Renal cortical epithelial cell (primary cell): ENCODE measurements at places on chromosomes 16 and 17. TPM values are rescaled to one million over a fixed set of nuclear protein-coding genes. Genes with fewer than 3 reads are reported as not detected.

DNA sequence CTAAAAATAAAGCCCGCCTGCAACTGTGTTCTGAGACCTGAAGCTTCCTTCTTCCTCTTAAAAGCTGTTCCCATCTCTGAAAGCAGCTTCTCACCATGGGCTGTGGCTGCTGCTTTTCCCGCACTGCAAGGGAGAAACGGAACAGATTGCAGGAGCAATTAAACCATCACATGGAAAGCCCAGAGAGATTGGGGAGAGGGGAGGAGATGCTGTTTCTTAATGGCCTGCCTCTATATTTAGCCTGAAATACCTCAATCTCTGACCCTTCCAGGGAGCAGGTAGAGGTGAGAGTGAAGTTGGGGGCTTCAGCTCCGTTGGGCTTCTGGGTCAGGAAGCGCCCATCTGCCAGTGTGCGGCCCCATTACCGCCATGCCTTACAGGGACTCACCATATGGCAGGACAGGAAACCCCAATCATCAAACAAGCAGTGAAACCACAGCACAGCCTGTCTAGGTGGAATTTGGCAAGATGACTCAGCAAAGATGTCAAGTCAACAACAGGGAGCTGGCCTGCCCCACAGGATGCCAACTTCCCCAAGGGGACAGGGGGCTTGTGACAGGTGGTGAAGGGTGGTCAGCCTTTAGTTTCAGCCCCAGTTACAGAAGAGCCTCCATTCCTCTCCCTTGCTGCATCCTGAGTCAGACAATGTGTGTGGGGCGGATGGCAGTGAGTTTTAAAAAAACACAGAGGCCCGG is 286.6 kb upstream of the CCL2 start:
- no peak for DNase-seq

- no peak for DNase-seq
Observed at GRCh38 chr17:47213540-47213939, 4.4 kb downstream of the MYL4 start.

GRCh38 chr16:81151648-81152310 is 55.6 kb upstream of the GCSH start:
- no peak for DNase-seq

- no peak for DNase-seq
Observed at GRCh38 chr17:45578516-45579455, 88.3 kb upstream of the PLEKHM1 start.

- peak; percentile 51 for DNase-seq
Observed at GRCh38 chr17:13337864-13338371, 263.8 kb downstream of the HS3ST3A1 start.

GRCh38 chr16:9670033-9670432 is 512.2 kb downstream of the GRIN2A start:
- no peak for DNase-seq

GRCh38 chr16:73028721-73029361 is 19.1 kb downstream of the ZFHX3 start:
- DNase-seq: no peak

- no peak for DNase-seq
Observed at GRCh38 chr16:4505356-4506147, 29.4 kb downstream of the HMOX2 start.

- peak; percentile 1 for DNase-seq
Observed at GRCh38 chr17:12789075-12789480, 220 bp upstream of the ARHGAP44 start.

DNA sequence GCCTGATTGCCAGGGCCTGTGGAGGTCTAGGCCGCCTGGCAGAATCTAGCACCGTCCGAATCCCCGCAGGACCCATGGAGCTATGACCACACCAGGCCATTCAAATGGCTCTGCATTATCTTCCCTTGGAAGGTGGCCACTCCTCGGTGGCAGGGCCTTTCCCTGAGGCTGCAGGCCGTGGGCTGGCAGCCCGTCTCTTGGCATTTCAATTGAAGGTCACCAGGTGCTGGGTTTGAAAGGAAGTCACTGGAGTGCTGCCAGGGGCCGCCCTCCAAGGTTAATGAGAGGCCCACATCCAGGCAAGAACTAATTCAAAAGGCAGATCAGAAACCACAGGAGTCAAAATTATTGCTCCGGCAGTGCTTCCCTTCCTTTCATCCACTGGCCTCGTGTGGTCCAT is 27.7 kb upstream of the CACNG5 start:
- DNase-seq: no peak

GRCh38 chr17:61714300-61714699 is 123.3 kb upstream of the NACA2 start:
- DNase-seq: no peak

- DNase-seq: no peak
Observed at GRCh38 chr16:31063843-31064611, 10.0 kb downstream of the ZNF668 start.

DNA sequence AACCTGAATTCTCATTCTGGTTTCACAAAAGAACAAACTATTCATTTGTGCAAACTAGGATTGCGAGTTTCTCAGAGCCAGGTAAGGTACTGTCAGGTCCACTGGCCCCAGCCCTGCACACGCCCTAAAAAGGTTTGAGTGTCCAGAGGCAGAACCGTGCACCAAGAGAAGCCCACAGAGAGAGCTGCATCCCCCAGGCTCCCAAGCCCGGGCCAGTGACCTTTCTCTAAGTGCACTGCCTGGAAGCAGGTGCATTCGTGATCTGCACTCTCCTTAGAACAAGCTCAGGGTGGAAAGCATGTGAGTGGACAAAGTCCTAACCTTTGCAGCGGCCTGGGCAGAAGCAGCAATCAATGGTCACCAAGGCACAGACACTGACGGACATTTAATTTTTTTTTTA is 26.8 kb downstream of the MEAK7 start:
- DNase-seq: no peak

GRCh38 chr16:89576153-89577054 is 846 bp downstream of the CPNE7 start:
- no peak for DNase-seq

- DNase-seq: no peak
Observed at GRCh38 chr16:87803385-87803784, 37.6 kb upstream of the KLHDC4 start.

The KRTAP17-1 gene
- total RNA-seq: not detected in 2 replicates

The HNF1B gene
- 16.8 and 87.9 TPM in 2 replicates for total RNA-seq

The PFAS gene
- total RNA-seq: 19.3 and 23.7 TPM in 2 replicates

The SMPD3 gene
- under 0.01 TPM in 1 of 2 replicates, not detected in the other for total RNA-seq

The TM4SF5 gene
- total RNA-seq: not detected in 2 replicates

The CHST4 gene
- total RNA-seq: not detected in 2 replicates

The CAPNS2 gene
- 0.17 and 0.30 TPM in 2 replicates for total RNA-seq
